ENCODE measurements at places on chromosomes 5 and 9.

DNA sequence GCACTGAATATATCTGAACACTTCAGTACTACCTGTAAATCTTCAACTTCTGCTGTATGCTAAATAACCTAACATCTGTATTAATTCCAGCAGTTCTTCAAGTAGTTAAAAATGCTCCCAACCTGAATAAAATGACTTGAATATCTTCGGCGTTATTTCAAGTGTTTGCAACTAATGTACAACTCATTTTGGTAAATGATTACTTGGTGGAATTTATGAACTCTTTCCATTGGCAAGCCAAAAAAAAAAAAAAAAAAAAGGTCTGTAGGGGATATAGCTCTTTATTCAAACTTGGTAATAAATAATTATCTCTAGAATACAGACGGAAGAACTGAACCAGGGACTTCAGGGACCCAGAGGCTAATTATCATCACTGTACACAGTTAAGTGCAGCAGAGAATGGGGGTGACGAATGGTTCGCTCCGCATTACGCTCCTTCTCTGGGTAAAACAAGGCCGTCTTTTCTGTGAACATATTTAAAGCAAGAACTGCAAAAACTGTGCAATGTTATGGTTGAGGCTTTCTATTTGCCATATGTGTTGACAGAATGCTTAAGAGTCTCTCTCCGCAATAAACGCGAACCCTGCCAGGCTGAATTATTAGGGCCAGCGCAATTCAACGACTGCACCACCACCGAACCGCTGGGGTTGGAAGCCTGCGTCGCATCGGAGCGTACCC, 1.9 kb upstream of the ERBIN start:
- DNase-seq = no peak

DNA sequence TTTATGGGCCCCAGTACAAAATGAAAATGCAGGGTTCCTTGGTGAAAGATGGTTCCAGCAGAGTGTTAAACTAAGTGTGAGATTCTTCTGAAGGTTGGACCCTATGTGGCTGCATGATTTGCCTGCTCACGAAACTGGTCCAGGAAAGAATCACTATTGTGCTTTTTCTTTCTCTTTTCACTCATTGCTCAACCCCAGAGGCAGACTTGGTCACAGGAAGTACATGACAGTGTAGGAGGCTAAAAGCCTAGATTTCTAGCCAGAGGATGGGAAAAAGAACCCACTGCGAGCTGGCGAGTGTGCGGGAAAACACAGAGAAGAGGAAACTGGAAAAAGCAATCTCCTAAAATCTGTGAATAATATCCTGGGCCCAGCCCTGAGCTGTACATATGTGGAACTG, 18.6 kb downstream of the SLC36A2 start:
- DNase-seq = no peak

DNA sequence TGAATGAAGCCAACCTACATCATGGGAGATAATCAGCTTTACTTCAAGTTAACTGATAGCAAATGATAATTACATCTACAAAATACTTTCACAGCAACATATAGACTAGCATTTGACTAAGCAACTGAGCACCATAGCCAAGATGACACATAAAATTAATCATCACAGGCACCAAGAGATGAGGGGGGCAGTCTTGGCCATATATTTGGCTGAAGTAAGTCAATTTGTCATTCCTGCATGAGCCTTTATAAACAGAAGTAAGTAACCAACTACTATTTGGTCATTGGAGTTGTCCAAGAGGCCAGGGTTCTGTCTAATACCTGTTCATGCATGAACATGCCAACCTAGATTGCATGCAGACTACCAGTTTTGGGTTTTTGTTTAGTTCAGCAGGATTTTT, 53.6 kb downstream of the PDCD1LG2 start:
- no peak for DNase-seq

DNA sequence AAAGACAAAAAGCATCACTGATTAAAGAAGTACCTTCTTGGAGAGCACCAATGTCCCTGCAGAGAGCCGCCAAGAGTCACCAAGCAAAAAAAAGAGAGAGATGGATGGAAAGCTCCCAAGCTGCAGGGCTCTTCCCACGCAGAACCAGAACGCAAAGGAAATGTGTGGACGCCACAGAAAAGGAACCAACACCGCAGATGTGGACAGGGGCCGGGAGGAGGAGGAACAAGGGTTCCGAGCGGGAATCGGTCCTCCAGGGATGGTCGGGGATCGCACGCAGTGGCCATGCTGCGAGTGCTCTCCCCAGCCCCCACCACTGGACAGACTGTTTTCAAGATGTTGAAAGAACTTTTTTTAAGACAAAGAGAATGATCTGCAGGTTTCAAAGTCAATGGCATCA, 40.2 kb upstream of the ZNF354A start:
- DNase-seq = no peak

DNA sequence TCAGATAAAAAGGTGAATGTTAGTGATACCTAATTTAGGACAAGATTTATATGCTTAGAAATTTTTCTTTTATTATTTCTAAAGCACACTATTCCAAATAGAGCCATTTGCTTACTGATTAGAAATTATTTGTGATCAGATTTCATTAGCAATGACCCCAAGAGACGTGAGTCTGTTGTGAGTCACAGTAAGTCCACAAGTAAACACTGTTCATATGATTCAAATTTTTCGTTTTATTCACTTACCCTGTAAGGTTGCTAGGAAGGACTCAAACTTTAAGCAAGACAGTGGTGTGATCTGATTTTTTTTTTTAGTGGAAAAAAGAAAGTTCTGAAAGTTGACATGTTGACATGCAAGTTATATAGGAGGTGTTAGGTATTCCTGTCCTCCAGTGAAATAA, 1.2 kb downstream of the CARD6 start:
- no peak for DNase-seq

DNA sequence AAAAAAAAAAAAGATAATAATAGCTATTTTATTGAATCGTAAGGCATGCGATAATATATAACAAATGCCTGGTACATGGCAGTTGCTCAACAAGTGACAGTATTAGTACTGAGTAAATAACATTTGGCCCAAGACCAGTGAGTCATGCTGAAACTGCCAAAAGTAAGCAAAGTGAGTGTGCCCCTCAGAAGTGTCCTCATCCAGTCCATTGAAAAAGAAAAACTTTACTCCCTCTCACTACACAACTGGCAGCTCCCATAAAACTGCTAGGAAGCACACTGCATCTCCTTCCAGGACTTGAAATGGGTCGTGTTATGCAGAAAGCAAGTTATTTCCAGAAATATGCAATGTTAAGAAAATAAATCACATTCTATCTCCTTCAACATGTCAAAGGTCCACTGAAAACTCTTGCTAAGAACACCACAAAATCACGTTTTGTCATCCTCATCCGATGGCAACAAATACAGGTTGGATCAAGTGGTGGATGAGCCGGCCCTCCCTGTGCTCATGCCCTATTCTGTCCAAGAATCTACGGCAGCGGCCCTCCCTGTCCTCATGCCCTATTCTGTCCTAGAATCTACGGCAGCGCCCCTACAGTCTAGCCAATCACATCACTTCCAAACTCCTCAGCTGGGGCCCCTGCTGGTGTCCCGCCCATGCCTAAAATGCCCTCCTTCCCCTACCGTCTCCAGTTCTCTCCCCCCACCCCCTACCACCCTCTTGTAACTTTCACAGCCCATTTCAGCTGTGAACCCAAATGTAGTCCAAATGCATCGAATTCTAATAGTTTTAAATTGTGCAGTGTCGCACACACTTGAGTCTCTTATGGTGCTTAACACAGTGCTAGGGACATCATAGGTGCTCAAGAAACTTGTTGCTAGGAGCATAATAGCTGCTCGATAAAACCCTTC, 12.5 kb downstream of the PTCH1 start:
- DNase-seq = no peak

DNA sequence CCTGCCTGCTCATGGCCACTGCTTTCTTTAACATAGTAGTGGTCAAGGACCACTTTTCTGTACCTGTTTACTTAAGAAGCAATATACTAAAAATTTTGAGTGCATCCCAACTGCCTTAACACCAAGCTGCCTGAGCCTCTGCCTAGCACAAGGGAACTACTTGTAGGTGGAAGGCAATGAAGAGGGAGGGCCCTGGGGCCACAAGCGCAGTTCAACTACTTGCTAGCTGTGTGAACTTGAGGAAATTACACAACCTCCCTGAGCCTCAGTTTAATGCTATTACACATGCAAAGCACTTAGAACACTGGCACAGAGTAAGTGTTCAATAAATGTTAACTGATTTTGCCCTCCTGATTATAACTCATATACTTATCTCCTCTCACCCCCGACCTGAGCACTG, 6.3 kb downstream of the ARL15 start:
- DNase-seq = no peak

DNA sequence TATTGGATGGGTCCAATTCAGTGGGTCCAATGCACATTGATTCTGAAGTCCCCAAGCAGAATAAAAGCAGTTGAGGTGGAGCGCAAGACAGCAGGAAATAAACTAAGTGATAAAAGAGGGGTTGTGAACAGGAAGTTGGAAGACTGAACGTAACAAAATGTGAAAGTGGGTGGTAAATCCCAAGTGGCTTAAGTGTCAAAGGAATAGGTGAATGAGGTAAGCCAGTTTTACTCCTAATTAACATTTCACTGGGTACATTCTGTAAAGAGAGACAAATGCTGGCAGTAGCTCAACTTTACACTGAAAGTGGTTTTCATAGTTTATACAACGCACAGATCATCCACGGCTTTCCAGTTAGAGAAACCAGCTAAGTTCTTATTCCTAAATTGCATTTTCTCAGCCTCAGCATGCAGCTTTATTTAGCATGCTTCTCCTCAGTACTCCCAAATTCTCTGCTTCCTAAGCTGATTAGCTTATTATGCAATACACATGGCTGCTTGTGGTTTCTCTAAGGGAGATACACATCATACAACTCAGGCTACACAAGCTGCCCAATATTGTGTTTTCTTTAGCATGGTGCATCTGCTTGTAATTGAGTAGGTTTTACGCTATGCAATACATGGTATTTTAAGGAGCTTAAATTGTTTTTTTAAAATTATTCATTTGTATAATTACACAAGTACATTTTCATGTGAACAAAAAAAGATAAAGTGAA, 34.2 kb upstream of the HSD17B4 start:
- no peak for DNase-seq

- no peak for DNase-seq
Observed at GRCh38 chr9:2271426-2271825, 256.3 kb downstream of the SMARCA2 start.

GRCh38 chr9:109229682-109230081, 62.6 kb upstream of the FRRS1L start:
- DNase-seq = no peak

DNA sequence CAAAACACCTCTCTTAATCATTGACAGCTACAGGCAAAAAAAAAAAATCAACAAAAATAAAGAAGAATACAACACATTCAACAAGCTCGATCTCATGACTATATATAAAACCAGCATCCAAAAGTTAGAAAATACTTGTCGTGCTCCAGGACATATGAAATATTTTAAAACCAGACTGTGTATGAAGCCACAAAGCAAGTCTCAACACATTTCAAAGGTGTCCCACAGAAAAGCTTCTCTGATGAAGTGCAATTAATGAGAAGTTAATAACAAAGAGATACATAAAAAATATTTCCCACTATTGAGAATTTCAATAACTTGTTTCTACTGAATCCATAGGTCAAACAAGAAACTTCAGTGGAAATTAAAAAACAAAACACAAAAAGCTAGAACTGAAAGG, 178.7 kb downstream of the PLK2 start:
- no peak for DNase-seq

- no peak for DNase-seq
Observed at GRCh38 chr5:118862596-118862995, 125.8 kb downstream of the DTWD2 start.

DNA sequence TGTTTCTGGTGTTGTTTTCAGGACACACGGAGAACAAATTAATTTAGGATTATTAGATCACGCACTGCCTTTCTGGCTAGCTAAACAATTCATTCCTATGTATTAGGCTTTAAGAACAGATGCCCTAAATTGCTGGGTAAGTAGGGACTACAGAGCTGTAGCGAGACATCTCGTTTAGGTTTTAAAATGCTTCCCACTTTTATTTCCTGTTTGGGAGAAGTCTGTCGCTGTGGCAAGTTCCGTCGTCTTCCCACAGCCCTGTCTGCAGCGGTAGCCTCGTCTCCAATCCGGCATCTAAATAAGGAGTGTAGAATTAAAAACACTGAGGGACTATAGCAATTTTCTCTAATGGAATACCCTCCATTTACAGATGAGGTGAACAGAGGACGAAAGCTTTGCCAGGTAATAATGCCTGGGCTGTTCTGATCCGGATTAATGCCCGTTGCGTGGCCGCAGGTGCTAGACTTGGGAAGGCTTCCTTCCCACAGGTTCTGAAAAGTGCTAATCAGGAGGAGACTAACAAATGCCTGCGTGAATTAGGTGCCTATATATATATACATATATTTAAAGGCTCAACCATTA, 1.3 kb upstream of the TRIM36 start:
- DNase-seq = no peak

GRCh38 chr5:97618721-97619120, 435.7 kb upstream of the RIOK2 start:
- DNase-seq = no peak

GRCh38 chr9:414595-414994, 199.9 kb downstream of the DOCK8 start:
- no peak for DNase-seq

DNA sequence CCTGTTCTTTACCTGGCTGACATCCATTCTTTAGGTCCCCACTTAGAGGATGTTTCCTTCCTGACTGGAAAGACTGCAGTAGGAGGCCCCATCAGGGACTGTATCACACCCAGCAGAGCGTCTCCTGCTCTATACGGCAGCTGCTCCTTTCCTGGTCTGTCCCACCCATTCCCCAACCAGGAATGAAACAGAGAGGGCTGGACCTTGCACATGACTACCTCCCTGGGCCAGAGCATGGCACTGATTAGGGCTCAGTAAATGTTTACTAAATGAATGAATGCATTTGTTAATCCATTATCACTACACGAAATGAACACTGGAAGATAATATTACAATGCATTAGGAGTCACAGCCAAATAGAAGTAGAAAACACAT, 76.4 kb downstream of the ABCA1 start:
- DNase-seq = no peak

DNA sequence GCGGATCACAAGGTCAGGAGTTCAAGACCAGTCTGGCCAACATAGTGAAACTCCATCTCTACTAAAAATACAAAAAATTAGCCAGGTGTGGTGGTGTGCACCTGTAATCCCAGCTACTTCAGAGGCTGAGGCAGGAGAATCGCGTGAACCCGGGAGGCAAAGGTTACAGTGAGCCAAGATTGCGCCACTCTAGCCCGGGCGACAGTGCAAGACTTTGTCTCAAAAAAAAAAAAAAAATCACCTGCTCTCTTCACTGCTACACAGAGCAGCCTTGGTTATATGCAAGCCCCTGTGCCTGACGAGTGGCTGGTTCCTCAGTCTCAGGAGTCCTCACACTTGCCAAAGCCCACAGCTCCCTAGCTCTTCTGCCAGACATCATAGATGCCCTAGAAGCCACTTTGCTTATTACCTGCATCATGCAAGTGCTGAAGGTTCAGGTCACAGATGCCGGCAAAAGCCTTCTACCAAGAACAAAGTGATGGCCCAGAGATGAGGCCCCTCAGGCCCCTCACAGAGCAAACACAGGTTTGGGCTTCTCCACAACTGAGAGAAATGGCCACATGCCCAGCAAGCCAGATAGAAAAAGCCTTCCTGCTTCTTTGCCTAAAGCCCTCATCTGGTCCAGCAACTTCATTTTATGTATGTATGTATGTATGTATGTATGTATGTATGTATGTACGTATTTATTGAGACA, 176.4 kb downstream of the AUH start:
- DNase-seq = no peak

- DNase-seq = no peak
Observed at GRCh38 chr5:155254399-155254798, 240.8 kb downstream of the KIF4B start.

All from activated CD4-positive, CD25-positive, alpha-beta regulatory T cell treated with anti-CD3 and anti-CD28 coated beads, Interleukin-2, amount 50 U/mL, for 16 hours (primary cell).